Ammon's horn (tissue), 1 donor: ENCODE measurements at places on chromosomes 5 and 9.

GRCh38 chr5:139396691-139397090, 1.8 kb upstream of the PROB1 start:
- no peak for DNase-seq

GRCh38 chr9:126293522-126293889, 33.1 kb upstream of the MVB12B start:
- no peak for DNase-seq

GRCh38 chr5:83688281-83688680, 32.4 kb downstream of the HAPLN1 start:
- DNase-seq, result peak; percentile 12

GRCh38 chr9:14438232-14439021, 124.5 kb upstream of the NFIB start:
- no peak for DNase-seq

- DNase-seq, result peak; percentile 42
Observed at GRCh38 chr9:35277628-35278359, 116.0 kb downstream of the UNC13B start.

DNA sequence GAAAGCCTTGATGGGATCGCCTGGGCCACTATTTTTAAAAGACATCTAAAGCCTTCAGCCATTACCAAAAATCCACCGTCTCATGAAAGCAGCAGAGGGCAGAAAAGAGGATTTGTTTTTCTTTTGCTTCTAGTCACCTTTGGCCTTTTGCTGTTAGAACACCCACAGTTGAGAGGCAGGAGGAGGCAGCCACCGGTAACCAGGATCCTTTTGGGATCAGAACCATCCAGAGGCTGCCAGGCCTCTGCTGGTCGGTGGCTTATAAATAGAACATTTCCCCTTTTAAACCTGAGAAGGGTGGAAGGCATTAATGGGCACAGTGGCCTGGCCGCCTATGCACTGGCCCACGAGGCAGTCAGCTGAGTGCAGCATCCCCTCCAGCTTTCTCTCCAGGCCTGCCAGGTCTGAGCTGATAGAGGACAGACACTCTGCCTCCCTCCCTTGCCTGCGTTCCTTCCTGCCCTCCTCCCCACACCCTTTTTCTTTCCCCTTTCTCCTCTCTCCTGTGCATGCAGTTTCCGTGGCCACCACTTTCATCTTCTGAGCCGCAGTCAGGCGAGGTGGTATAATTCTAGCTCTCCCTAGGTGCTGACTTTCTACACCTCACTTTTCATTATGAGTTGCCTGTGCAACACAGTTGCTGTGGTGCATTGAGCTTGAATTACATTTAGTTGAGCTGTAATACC, 253.4 kb downstream of the ARHGAP26 start:
- DNase-seq, result peak; percentile 52

GRCh38 chr5:96198356-96199058, 234.5 kb downstream of the PCSK1 start:
- no peak for DNase-seq

GRCh38 chr9:121887553-121888437, 205.3 kb downstream of the TTLL11 start:
- DNase-seq, result no peak

- DNase-seq, result no peak
Observed at GRCh38 chr9:14989811-14990210, 79.6 kb upstream of the FREM1 start.

- no peak for DNase-seq
Observed at GRCh38 chr5:135250671-135251070, 148.4 kb downstream of the MACROH2A1 start.

DNA sequence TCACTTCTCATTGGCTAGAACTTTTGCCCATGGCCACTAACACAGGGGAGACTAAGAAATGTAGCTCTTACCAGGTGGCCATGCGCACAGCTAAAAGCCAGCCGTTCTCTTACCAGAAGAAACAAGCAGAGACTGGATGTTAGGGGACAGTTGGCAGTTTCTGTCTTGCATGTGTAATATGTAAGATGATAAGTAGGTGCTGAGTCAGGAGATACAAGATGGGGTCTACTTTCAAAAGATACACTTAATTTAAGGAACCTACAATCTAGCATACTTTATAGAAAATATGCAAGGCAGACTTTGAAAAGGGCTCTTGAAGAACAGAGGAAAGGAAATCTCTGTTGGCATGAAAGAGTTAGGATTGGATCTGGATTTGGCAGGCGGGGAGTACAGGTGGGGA, 244.5 kb downstream of the ZSWIM6 start:
- DNase-seq, result no peak

GRCh38 chr5:117942861-117943519, 1045.4 kb downstream of the DTWD2 start:
- DNase-seq, result no peak

DNA sequence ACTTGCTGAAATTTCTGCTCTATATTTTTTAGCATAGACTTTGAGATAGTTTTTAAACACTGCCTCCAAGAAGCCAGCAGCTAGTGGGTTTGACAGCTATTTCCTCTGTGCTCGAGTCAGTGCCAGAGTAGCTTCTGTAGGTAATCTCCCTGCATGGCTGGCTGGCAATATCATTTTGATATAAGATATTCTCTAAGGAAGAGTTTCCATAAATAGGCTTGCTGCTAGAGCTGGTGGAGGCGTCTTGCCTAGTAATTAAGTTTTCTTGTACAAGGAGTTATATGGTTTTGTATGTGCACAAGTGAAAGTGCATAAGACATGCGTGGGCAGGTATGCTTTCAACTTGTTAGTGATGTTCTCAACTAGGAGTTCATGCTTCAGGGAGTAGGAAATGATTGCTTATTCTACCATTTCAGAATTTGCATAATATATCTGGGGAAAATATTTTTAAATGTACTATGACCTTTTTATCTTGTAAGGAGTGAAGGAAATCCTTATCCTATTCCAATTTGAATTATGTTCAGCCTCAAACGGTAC, 74.1 kb upstream of the CCL21 start:
- DNase-seq, result peak; percentile 6

DNA sequence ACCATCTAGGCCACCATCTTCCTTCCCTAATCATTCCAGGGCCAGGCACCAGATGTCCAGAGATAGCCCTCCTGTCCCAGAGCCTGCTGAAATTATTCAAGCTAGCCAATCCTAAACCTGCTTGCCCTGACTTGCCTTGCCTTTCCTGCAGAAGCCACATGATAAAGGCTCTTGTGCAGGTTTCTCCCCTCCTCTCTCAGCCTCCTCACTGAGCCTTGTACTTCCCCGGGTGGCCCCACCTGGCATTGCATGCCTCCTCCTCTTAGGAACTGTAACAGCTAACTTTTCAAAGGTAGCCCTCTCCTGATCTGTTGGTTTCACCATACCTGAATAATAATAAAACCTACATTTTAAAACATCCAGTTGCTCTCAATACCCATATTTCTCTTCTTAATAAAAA, 42.6 kb downstream of the DIRAS2 start:
- no peak for DNase-seq

- DNase-seq, result no peak
Observed at GRCh38 chr9:98539954-98540353, 168.8 kb downstream of the GABBR2 start.

DNA sequence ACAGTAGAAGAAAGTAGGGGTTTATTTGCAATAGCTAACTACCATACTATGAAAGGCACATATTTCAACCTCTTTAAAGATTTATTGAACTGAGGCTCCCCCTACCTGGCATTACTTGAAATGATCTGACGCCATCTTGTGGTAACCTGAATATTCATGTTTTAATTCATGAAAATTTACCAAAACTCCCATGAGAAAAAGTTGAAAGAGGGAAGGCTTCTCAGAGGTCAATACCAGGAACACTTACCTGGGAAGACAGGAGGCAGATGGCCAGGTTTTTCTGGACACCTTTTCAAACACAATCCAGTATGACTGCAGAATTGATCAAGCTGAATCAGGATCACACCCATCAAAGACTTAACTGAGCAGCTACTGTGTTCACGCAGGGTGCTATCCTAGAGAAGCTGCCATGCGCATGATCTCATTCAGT, 9.4 kb downstream of the PRELID2 start:
- DNase-seq, result peak; percentile 41

GRCh38 chr9:447230-448025, 232.8 kb downstream of the DOCK8 start:
- no peak for DNase-seq

- no peak for DNase-seq
Observed at GRCh38 chr5:4258170-4258569, 662.5 kb downstream of the IRX1 start.

DNA sequence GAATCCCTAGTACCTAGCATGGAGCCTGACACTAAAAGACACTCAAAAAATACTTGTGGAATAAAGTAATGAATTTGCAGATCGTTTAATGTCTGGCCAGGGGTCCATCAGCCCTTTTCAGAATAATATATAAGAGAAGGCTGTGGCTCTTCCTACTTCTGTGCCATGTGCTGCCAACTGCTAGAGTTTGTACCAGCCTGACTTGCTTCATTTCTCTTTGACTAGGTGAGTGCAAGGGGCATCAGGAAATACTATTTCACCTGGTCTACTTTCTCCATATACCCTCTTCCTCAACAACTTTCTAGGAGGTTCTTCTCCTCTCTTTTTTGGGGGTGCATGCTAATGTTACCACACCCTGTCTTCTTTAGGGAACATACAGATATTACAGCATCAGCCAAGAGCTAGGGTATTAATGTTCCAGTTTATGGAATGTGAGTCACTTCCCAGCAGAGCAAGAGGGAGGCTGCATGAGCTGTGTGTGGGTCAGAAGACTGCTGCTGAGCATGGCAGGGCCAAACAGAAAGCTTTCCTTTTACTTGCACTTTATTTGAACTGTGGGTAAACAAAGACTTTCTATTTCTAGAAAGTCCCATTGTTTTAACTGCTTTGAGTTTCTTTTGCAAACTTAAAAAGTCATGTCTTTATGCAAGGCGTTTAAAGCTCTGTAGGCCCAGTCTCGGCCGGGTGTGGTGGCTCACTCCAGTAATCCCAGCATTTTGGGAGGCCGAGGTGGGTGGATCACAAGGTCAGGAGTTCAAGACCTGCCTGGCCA, 158.9 kb downstream of the ADAMTSL1 start:
- no peak for DNase-seq

GRCh38 chr5:78765116-78765515, 116.5 kb upstream of the LHFPL2 start:
- DNase-seq, result no peak

DNA sequence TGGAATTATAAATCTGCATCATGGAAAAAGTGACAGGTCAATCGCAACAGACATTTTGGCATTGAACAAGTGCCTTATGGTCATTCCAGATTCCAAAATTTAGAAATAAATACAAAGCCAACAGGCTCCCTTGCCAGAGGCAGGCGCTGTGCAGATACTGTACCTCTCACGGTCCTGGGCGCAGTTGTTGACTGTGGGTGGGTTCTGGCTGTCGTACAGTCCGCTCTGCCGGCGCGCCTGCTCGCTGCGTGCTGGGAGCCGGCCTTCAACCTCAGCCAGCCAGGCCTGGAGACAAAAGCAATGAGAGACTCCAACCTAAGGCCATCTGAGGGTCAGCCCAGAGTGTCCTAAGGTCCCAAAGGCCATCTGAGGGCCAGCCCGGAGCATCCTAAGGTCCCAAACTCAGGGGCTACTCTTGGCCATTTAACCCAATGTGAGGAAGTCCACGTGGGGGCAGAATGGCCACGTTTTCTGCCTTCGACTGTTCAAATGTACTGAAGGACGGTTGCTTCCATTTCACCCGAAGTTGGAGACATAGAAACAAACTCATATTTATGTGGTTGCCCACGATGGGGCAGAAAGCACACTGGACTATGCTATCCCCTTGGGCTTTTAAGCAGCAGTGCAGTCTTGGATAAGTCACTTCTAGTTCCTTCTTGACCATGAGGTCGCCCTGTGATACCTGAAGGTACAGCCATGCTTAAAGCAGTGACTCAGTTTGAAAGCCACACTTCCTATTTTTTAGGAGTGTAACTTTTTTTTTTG, 65.2 kb downstream of the USP20 start:
- no peak for DNase-seq

- DNase-seq, result no peak
Observed at GRCh38 chr5:19616701-19617215, 371.2 kb downstream of the CDH18 start.

- DNase-seq, result peak; percentile 74
Observed at GRCh38 chr9:132087438-132088030, 7.9 kb upstream of the MED27 start.

- no peak for DNase-seq
Observed at GRCh38 chr9:4555236-4555635, 65.0 kb downstream of the SLC1A1 start.
